ENCODE measurements at places on chromosomes 16 and 17.

DNA sequence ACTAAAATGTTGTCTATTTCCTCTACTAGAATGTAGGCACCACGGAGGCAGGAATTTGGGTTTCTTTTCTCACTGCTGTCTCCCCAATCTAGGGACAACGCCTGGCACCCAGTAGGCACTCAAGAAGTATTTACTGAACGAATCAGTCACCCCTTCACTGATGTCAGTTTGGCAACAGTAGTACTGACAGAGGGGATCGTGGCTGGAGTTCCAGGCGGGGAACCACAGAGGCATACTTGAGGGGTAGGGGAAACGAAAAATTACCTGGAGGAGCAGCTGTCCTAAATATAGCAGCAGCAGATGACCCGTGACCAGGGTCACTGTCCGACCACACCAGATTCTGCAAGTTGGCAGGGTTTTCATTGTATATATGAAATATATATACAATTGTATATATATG lies 33.3 kb downstream of the TRIM25 start:
- no peak for DNase-seq

- peak; percentile 62 for DNase-seq
Measured at GRCh38 chr16:85253084-85253941, 141.0 kb upstream of the CIBAR2 start.

DNA sequence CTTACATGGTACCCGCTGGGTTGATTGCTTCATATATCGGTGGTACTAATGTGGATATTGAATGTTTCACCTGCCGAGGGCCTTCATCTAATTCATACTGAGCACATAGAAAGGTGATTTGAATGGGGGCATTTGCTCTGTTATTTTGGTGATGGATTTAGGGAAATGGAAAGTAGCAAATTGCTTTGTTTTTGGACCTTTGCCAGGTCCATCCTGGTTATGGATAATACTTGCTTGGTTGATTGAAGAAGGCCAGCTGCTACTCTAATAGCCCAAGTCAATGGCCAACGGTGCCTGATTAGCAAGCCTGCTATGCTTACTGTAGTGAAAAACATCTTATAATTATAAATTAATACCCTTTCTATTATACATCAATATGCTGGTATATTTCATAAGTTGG lies 253.6 kb downstream of the CDH13 start:
- no peak for DNase-seq

DNA sequence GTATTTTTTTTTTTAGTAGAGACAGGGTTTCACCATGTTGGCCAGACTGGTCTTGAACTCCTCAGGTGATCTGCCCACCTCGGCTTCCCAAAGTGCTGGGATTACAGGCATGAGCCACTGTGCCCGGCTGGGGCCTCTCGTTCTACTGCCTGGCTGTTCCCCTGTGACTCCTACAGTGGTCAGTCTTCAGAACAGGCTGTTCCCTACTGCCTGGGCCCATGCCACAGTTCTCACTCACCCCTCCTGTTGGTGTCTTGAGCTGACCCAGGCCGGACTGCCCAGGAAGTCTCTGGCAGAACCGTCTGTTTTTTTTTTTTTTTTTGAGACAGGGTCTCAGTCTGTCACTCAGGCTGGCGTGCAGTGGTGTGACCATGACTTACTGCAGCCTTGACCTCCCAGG lies 3.3 kb downstream of the CDK3 start:
- DNase-seq, result no peak

GRCh38 chr17:57032343-57032742 lies 52.7 kb upstream of the AKAP1 start:
- no peak for DNase-seq

- no peak for DNase-seq
Measured at GRCh38 chr16:13919330-13919682, 648 bp upstream of the ERCC4 start.

GRCh38 chr17:68378268-68379176 lies 78.8 kb downstream of the WIPI1 start:
- no peak for DNase-seq

DNA sequence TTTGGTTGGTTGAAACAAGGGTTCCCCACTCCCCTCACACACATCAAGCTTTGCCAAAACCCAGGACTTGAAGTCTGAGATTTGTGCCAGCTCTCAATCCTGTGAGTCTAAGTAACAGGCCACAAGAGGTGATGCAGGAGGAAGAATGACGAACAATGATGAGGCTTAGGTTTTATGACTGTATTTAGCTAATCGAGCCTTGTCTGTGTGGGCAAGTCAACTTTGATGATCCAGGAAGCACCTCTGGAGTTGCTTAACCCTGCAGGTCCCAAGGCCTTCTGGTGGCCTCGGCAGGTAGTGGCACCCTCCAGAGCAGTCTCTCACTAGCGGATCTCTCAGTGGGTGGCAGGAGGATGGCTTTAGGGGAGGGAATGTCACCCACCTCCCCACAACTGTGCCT lies 28.7 kb downstream of the CDK5RAP3 start:
- no peak for DNase-seq

- DNase-seq, result peak; percentile 76
Measured at GRCh38 chr17:82551779-82552457, 32.4 kb downstream of the FOXK2 start.

DNA sequence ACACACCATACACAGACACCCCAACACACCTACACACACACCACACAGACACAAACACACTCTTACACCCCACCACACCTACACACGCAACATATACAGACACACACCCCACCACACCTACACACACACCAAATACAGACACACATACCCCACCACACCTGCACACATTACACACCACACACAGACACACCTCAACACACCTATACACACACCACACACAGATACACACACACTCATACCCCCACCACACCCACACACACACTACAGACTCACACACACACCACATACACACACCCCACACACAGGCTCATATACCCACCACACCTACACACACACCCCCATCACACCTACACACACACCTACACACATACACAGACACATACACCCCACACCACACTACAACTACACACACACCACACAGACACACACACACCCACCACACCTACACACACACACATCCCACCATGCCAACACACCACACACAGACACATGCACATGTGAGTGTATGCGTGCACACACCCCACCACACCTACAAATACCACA lies 31.4 kb downstream of the GPT2 start:
- no peak for DNase-seq

DNA sequence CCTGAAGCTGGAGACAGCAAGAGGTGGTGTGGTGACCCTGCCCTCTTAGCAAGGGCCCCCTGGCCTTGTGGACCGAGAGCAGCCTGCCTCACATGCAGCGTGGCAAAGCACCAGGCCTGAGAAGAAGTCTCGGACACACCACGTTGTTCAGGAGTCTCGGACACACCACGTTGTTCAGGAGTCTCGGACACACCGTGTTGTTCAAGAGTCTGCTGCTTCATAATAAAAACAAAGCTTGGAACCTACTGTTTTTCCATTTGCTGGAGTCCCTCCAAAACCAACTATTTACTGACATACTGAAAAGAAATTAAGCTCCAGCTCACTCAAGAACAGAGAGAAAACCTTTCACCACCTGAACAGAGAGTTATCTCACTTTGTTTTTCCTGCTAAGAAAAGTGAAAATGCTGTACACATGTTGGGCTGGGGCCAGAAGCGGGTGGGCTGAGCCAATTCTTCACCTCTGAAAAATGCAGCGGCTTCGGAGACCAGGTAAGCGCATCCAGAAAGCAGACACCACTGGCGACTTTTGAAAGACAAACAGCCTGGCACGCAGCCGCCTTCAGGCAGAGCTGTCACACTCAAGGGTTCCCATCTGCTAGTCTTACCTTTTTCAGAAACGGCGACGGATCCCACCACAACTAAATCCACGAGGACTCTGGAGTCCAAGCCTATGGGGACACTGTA lies 8.9 kb downstream of the MTHFSD start:
- DNase-seq, result no peak

DNA sequence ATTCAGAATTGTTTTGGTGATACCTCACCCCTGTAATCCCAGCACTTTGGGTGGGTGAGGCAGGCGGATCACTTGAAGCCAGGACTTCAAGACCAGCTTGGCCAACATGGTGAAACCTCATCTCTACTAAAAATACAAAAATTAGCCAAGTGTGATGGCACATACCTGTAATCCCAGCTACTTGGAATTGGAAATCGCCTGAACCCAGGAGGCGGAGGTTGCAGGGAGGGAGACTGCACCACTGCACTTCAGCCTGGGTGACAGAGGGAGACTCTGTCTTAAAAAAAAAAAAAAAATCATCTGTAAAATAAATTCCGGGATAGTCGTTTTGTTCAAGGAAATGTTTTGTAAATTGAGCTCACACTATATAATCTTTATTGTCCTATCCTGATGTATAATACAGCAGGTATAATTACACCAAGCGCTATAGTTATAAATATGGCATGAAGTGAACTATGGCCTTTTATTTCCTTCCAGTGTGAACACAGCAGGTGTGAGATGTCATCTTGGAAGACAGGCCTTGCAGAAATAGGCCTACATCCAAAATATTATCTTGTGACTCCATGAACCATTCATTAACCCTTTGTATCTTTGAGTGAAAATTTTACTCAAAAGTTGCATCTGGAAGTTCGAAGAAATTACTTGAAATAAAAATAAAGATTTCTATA lies 25.4 kb downstream of the PLA2G10 start:
- DNase-seq, result no peak

GRCh38 chr16:28062261-28062846 lies 1.2 kb downstream of the GSG1L start:
- DNase-seq, result no peak

DNA sequence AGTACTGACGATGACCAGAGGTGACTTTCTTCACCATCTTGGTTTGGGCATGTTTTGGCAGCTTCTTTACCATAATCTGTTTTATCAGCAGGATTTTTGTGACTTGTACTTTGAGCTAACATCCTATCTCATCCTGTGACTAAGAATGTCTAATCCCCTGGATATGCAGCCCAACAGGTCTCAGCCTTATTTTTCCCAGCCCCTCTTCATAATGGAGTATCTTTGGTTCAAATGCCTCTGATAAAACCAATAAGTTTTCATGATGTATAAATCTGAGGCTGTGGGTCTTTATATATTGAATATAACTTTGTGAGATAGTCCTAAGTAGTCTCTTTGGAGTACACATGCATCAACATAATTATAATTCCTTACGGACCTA lies 186.9 kb upstream of the WSB1 start:
- DNase-seq, result no peak

DNA sequence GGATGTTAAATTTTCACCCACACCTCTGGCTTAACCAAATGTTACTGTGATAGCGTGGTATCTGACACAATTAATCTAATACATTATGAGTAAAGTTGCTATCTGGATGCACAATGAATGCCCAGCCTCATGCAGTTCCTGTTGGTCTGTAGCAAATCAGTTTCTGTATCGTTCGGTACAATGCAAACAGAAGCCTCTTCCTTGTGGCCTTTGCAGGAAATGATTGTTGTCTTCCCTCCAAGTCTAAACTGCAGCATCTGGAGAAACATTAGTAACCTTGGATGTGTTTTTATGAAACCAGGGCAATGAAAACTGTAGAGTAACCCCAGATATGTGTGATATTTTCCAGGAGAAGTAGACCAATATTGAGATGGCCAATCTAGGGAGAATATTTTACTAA lies 46.8 kb downstream of the CYB561 start:
- DNase-seq, result no peak

DNA sequence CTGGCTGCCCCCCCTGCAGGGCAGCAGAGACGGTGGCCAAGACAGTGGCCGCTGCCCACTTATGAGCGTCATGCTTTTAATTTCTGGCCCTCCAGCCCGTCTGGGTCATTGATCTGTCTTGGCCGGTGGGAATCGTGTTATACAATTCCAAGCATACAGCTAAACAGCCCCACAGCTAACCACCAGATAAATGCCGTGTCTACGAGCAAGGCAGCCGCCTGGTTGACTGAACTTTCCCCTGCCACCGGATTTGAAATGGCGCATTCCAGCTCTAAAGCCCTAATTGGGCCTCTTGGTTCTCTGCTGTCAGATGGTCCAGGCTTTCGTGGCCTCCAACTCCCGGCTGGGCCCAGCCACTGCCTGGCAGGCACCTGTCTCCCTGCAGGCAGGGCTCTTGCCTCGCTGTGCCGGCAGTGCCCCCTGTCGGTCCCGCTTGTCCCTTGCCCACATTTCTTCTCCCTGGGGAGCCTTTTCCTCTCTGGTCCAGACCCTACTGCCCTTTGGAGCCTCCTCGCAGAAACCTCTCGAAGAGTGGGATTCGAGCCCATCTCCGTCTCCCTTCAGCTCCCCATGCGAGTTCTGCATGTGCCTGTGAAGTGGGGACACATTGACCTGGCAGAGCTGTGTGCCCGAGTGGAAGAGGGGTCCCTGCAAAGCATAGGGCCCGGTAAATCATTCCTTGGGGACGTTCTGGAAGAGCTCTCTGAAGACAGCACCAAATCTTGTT lies 1.8 kb upstream of the RBFOX3 start:
- DNase-seq, result peak; percentile 33

GRCh38 chr17:8470447-8471047 lies 34.9 kb downstream of the NDEL1 start:
- no peak for DNase-seq

DNA sequence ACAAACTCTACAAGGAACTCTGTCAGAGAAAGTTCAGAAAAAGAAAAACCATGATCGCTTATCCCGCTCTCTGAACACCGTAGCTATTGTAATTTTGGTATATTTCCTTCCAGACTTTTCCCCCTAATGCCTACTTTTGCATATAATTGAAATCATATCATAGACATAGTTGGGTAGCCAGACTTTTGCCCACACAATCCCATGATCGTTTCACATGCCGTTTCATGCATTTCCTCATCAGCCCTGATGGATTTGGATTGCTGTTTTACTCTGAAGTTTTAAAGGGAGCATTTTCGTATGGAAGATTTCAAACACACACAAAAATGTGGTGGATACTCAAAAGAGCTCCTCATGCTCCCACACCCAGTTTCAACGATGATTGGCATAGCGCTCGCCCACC lies 31.3 kb downstream of the COX4I1 start:
- no peak for DNase-seq

DNA sequence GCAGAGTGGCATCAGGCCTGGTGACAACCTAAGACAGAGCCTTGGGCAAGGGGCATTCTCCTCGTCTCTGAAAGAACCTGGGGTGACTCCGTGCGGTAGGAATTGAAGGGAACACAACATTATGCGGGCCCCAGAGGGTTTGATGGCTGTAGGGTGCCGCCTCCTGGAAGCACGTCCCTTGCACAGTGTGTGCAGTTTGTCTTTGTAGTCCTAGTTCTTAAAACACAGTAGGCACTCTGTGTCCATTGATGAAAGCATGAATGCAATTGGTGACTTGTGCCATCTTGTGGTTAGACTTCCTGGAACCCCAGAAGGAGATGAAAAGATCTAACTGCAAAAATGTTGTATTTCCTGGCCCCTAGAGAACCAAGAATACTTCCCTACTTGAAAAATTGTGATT lies 279.8 kb downstream of the UTP18 start:
- DNase-seq, result no peak

DNA sequence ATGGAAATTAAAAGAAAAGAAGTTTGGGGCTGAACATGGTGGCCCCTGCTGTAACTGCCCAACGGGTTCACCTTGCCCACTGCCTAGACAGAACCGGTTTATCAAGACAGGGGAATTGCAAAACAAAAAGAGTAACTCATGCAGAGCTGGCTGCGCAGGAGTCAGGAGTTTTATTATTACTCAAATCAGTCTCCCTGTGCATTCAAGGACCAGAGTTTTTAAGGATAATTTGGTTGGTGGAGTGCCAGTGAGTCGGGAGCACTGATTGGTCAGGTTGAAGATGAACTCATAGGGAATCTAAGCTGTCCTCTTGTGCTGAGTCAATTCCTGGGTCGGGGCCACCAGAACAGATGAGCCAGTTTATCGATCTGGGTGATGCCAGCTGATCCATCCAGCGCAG lies 4.4 kb upstream of the SCPEP1 start:
- DNase-seq, result no peak

GRCh38 chr17:67377488-67378453 lies 690 bp downstream of the PITPNC1 start:
- no peak for DNase-seq

- peak; percentile 8 for DNase-seq
Measured at GRCh38 chr17:70137451-70138230, 31.7 kb upstream of the KCNJ2 start.

Measured in stimulated activated CD4-positive, alpha-beta T cell treated with anti-CD3 and anti-CD28 coated beads, Interleukin-15, amount 100 ng/mL, for 48 hours (primary cell).